NCI-H2081 treated with DMSO at 0.1 percent for 48 hours (cell line): ENCODE measurements at places on chromosomes 12 and 14.

DNA sequence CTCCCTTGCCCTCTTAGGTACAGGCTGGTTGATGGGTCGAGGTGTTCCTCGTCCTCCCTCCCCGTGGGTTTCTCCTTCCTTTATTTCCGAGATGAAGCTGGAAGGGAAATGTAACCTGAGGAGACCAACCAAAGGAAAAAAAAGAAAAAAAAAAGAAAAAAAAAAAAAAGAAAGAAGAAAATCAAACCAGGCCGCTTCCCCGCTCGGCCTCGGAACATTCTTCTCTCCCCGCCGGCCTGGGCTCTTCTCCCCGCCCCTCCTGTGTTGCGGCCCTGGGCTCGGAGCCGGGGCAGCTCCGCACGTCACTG, 1.6 kb upstream of the NFATC4 start:
- DNase-seq, result no peak

DNA sequence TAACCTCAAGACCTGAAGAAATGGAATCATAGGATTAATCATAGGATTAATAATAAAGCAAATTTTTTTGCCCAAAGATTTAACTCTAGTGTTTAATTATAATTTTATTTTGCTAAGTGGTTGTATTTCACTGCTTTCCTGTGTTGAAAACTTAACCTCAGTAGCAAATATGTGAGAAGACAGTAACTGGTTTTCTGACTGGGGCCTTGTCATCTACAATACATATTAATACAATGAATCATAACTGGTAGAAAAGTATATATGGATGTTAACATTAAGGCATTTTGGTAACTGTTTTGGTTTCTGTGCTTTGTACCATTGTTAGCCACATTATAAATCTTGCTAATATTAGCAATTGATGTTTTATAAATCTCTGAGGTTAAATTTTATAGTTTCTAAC, 92.2 kb downstream of the ACSS3 start:
- DNase-seq, result no peak

- DNase-seq, result no peak
These were observed 102.6 kb upstream of the KRR1 start for GRCh38 chr12:75613981-75614380.

- DNase-seq, result no peak
These were observed 671.5 kb upstream of the TMEM132C start for GRCh38 chr12:127595506-127595905.

- DNase-seq, result no peak
These were observed 68.4 kb downstream of the CACNA1C start for GRCh38 chr12:2120982-2121758.

- no peak for DNase-seq
These were observed 15.7 kb upstream of the PHETA1 start for GRCh38 chr12:111384596-111384995.

- no peak for DNase-seq
These were observed 114.1 kb upstream of the FKBP4 start for GRCh38 chr12:2680676-2681039.
